ENCODE measurements at places on chromosomes 7 and 10.

GRCh38 chr10:75181073-75181472 is 29.5 kb upstream of the VDAC2 start:
- no peak for DNase-seq

DNA sequence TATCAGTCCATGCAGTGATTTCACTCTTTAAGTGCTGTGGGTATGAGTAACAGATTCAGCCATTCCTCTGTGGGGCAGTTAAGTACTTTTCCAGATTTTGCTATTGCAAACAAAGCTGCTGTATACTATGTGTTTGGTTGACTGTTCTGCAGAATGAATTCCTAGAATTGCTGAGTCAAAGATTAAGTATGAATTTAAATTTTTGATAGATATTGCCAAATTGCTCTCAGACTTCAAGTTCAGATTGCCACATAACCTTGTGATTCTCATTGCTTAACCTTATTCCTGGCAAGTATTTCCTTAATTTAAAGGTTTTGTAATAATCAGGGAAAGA is 21.6 kb upstream of the SAR1A start:
- DNase-seq = no peak

- DNase-seq = no peak
These were observed 64.1 kb downstream of the SRI start for GRCh38 chr7:88155756-88156155.

- no peak for DNase-seq
These were observed 25.5 kb upstream of the ABLIM1 start for GRCh38 chr10:114683593-114683992.

GRCh38 chr10:71863203-71863602 is 12.2 kb upstream of the PSAP start:
- no peak for DNase-seq

DNA sequence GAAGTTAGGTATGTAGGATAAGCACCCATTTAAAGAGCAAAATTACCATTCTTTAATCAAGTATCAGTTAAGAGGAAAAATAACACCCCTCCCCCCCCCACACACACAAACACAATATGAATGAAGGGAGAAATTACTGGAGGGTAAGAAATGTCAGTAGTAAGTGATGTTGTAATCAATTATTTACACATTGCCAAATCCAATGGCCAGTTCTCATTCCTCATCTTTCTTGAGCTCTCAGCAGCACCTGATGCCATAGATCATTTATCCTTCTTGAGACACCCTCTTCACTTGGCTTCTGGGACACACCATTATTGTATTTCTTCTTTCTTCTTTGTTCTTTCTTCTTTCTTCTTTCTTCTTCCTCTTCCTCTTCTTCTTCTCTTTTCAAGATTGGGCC is 33.7 kb upstream of the FAM3C start:
- DNase-seq = no peak

GRCh38 chr7:22549051-22549450 is 49.1 kb upstream of the STEAP1B start:
- DNase-seq = no peak

DNA sequence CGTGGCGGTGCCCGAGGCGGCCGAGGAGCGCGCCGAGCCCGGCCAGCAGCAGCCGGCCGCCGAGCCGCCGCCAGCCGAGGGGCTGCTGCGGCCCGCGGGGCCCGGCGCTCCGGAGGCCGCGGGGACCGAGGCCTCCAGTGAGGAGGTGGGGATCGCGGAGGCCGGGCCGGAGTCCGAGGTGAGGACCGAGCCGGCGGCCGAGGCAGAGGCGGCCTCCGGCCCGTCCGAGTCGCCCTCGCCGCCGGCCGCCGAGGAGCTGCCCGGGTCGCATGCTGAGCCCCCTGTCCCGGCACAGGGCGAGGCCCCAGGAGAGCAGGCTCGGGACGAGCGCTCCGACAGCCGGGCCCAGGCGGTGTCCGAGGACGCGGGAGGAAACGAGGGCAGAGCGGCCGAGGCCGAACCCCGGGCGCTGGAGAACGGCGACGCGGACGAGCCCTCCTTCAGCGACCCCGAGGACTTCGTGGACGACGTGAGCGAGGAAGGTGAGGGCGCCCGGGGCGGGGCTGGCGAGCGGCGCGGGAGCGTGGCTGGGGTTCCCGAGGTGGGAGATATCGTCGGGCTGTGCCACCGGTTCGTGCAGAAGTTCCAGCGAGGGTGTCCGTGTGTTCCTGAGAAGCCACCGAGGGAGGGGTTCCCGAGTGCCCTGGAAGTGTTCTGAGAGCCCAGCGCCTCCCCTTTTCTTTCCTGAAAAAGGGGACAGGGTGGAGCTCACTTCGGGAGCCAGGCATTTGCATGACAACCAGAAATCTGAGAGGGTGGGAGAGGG is 495 bp downstream of the EIF3B start:
- DNase-seq = peak; percentile 73

DNA sequence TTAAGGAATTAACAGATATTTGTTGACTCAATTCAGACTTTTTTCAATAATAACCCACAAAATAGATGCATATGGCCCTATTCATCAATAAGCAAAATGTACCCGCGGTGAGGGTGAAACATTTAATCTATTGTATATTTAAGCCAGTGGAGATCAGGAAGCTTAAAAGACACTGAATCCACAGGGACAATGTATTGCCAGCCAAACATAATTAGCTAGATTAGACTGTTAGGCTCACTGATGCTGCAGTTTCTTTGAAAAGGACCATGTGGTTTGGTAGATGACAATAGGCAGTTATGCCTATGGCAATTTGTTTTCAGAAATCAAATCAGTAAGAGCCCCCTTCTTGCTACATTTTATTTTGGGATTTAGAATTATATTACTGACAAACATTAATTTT is 87.3 kb upstream of the PLXDC2 start:
- no peak for DNase-seq

- DNase-seq = no peak
These were observed 1.4 kb downstream of the KBTBD2 start for GRCh38 chr7:32890010-32890792.

DNA sequence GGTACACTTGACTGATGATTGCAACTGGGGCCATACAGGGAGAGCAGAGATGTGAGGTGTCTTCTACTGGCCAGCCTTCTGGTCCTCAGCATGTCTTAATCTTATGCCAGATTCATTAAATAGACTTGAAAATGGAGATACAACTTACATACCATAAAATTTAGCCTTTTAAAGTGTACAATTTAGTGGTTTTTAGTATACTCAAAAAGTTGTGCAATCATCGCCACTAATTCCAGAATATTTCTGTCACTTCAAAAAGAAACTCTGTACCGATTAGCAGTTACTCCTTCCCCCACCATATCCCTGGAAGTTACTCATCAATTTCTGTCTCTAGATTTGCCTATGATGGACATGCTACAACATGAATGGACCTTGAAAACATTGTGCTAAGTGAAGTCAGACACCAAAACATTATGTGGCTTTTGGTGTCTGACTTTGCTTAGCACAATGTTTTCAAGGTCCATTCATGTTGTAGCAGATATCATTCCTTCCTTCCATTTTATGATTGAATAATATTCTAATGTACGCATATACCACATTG is 53.0 kb downstream of the SH2D4B start:
- no peak for DNase-seq

DNA sequence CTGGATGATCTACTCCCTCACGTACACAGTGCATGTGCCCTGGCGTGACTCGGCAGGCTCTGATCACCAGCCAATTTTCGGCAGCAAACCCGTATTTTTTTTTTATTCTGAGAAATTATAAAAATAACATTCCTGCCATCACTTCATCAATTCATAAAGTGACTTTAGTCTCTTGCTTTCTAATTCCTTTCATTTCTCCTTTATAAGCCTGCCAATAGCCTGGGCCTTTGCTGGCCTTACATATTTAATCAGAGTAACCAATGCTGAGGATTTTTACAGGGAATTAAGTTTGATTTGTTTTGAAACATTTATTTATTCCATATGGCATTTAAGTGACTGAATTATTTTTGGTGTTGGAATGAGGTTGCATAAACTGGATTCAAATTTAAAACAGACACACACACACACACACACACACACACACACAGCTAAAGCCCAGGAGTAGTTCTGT is 140.8 kb downstream of the ETV1 start:
- no peak for DNase-seq

- no peak for DNase-seq
These were observed 22.6 kb upstream of the AMZ1 start for GRCh38 chr7:2665359-2665791.

GRCh38 chr7:114086914-114087652 is 168.3 kb upstream of the PPP1R3A start:
- no peak for DNase-seq

DNA sequence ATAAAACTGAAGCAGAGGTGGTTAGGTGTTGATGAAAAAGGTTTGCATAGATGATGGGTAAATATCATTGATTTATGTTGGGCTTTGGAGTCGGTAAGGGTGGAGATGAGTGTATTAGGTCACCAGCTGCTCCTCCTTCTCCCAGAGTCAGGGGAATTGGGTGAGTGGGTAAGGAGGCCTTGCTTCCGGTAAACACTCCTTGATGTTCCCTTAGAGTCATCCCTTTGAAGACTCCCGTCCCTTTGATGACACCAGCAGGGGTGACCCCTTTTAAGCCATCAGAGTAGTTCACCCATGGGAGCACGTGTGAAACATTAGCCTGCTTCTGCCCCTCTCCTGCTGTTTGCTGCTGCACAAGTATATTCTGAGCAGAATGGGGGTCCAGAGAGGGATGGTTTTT is 92.2 kb upstream of the DKK1 start:
- no peak for DNase-seq

- no peak for DNase-seq
These were observed 76.6 kb upstream of the PFKP start for GRCh38 chr10:2990764-2991163.

- DNase-seq = no peak
These were observed 152.8 kb downstream of the CUBN start for GRCh38 chr10:16976803-16977202.

DNA sequence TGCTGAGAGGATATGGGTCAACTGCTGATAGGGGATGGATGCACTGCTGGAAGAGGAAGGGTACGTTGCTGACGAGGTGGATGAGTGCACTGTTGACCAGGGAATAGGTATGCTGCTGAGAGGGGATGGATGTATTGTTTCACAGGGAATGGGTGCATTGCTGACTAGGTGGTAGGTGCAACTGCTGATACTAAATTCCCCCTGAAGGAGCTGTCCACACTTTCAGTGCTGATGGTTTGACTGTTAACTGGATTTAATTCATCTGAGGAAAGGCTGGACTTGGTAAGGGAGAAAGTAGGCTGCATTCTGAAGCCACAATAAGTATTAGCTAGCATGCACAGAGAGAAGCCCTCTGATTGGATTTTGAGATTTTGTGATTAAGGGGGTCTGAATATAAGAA is 1196.8 kb upstream of the PHF14 start:
- DNase-seq = no peak

GRCh38 chr10:17756557-17757217 is 4.7 kb downstream of the TMEM236 start:
- DNase-seq = no peak

DNA sequence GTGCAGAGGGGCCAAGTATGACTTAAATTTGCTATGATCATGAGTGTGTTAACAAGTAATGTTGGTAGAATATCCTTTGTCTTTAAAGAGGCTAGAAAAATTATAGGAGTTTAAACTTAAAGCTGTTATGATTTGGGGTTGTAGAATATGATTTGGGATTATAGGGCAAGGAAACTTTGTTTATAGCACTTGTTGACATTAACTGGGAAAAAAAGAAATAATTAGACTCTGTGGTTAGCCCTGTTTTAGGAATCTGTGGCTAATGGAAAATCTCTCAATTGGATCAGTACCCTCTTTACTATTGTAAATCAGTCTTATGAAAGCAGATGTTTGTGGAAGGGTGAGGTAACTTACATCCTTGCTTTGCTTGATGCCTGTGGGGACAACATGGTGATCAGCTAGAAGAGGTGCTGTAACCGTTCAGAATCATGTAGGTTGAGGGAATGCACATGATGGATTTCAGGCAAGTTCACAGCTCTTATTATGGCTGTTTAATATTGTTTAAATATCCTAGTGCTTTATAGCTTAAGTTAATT is 11.1 kb downstream of the ING3 start:
- no peak for DNase-seq

GRCh38 chr7:138970952-138971351 is 10.2 kb downstream of the KIAA1549 start:
- DNase-seq = no peak

- no peak for DNase-seq
These were observed 574 bp downstream of the MARCHF5 start for GRCh38 chr10:92291616-92291865.

DNA sequence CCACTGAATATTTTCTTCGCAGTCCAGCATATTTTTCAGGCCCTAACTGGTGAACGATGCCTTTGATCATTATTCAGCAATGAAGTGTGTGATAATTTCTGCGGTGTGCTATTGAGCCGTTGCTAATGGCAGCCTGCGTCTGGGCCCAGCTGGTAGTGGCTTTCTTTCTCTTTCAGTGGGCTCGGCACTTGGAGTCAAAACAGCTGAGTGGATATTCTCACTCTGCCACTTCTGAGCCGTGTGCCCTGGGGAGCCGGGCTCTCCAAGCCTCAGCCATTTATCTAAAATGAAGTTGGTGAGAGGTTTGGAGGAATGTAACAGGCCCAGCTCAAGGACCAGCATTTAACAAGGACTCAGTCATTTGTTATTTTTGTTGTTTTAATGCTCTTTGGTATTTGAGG is 87.5 kb upstream of the IFRD1 start:
- DNase-seq = no peak

GRCh38 chr7:127638197-127638596 is 13.8 kb upstream of the SND1 start:
- DNase-seq = no peak

DNA sequence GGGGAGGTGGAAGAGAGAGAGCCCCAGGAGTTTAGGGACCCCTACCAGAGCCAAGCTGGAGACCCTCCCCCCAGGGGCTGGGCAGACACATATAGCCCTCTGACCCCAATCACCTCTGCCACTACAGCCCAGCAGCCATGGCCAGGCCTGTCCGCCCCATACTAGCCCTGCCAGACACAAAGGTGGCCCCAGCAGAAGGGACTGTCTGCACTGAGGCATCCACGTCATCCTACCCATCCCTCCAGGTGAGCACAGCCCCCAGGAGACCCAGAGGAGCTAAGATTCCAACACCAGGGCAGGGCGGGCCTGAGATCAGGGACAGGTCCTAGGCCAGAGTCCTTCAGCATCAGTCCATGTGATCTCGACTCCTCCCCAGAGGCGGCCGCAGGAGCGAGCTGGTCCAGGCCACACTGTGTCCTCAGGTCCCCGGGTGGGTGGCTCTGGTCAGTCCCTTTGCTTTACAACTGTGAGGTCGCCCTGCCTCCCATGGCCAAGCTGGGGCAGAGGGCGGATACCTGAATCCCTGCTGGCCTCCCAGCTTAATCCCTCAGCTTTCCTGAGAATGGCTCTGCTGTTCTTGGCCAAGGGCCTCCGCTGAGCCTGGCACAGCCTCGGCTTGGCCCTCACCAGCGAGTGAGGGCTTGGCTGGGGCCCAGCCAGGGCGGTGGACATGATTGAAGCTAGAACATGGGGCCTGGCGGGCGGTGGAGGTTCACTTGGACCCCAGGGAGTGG is 14.3 kb upstream of the ELN start:
- no peak for DNase-seq

All from activated CD8-positive, alpha-beta memory T cell treated with anti-CD3 and anti-CD28 coated beads for 24 hours (primary cell).